T-helper 9 cell (primary cell): ENCODE measurements at places on chromosomes 12 and 14.
A peak's percentile ranks its signal among the peaks of the same experiment; 100 is the strongest.

- DNase-seq = no peak
Observed at GRCh38 chr14:68593806-68594536, 198.9 kb downstream of the ZFP36L1 start.

- no peak for DNase-seq
Observed at GRCh38 chr12:121953695-121954094, 35.3 kb downstream of the CFAP251 start.

GRCh38 chr14:53963320-53964227, 6.9 kb upstream of the BMP4 start:
- no peak for DNase-seq

DNA sequence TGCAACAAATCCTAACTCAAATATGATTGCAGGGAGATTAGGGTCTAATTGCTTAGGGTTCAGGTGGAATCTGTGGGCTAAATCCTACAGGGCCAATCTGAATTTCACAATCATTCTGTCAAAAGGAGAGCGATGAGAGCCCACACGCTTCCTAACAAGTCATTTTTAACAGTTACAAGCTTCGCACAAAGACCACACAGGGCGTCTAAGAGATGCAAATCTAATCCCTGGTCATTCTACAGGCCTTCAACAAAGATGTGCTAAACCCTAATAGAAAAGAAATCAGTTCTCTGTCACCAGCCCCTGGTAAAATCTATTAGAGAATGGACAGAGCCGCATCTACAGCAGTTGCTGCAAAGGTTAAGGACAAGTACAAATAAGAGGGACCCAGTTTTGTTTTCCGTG, 15.3 kb downstream of the NKX2-1 start:
- DNase-seq = no peak

GRCh38 chr12:124684971-124685688, 117.7 kb upstream of the NCOR2 start:
- DNase-seq = no peak

- DNase-seq = no peak
Observed at GRCh38 chr14:24425704-24426103, 3.8 kb downstream of the CBLN3 start.

- no peak for DNase-seq
Observed at GRCh38 chr14:71418532-71419245, 511.4 kb downstream of the PCNX1 start.

GRCh38 chr12:70271025-70271424, 27.8 kb downstream of the CNOT2 start:
- DNase-seq = no peak

DNA sequence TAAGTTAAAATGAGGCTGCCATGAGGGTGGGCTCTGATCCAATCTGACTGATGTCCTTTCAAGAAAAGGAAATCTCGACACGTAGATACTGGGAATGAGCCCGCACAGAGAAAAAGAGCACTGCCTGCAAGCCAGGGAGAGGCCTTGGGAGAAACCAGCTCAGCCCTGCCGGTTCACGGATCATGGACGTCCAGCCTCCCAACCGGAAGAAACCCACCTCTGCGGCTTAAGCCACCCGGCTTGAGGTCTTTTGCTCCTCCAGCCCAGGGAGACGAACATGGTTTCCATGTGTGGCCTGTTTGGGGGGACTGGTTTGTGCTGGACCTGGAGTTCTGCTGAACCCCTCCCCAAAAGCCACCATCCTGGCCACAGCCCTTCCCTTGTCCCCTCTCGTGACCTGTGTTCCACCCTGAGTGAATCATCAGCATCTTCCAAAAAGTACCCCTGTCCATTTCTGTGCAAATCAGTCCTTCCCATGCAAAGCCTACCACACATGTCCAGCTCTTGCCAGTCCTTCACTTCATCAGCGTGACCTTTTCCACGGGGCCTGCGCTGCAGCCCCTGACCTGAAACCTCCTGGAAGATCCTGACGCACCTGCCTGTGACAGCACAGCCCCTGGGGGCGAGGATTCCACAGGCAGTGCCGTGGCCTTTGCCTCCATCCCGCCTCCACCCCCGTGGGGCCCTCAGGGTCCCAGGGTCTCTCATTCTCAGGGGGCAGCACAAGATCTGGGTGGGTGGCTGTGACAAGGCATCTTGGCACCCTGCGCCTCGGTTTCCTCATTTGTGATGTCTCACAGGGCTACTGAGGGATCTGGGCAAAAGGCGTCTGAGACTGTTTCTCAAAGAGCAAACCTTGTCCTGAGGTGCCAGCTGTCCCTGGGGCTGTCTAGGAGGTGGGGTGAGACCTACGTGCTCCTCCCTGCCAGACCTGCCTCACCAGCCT, 51.6 kb upstream of the GPR68 start:
- DNase-seq = no peak

DNA sequence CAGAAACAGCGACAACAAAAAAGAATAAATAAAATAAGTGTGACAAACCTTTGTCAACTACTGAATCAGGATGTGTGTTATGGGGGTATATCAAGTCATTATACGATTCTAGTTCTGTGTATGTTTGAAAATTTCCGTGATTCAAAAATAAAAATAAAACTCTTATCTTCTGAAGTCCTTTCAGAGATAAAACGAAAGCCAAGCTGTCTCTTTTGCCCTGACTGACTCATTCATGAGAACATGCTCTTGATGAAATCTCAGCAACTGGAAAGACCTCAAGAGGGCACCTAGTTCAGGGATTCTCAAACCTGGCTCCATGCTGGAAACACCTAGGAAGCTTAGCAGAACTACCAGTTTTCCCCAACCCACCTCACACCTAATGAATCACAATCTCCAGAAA, 9.2 kb downstream of the FOXN3 start:
- no peak for DNase-seq

DNA sequence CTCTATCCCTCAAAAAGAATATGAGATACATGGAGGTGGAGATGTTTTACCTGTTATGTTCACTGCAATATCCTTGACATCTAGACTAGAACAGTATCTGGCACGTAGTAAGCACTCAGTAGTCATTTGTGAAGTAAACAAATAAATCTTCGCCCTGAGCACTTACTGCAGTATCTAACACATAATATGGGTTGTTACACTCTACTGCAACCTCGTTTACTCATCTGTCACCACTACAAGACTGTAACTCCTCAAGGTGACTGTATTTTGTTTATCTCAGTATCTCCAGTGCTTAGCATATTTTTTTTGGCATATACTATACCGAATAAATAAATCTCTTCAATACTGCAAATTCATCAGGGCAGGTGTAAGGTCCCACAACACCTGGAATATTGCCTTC, 66.1 kb downstream of the WASHC3 start:
- no peak for DNase-seq

- no peak for DNase-seq
Observed at GRCh38 chr14:48792376-48793024, 793.7 kb downstream of the RPS29 start.

- no peak for DNase-seq
Observed at GRCh38 chr12:123069436-123070266, 81.2 kb downstream of the PITPNM2 start.

GRCh38 chr12:47218191-47218654, 138.5 kb upstream of the AMIGO2 start:
- DNase-seq = no peak

DNA sequence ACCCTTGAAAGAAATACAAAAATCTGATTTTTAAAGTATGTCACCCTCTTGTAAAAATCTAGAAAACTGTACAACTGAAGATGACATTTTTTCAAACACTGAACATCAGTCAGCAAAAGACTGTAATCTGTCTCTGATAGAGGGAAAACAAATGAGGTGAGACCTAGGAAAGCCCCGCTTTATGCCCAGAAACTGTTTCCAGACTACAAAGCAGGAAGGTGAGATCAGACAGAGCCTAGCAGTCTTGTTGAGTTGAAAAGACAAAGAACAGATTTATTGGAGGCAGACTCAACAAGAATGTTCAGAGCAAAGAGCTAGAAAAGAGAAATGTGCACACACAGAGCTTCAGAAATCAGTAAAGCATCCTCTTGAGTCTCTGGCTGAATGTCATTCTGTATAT, 873.6 kb downstream of the LRFN5 start:
- DNase-seq = no peak

GRCh38 chr12:38151991-38152700, 164.4 kb upstream of the ALG10B start:
- DNase-seq = no peak

- no peak for DNase-seq
Observed at GRCh38 chr14:102282751-102283465, 22.1 kb downstream of the MOK start.

DNA sequence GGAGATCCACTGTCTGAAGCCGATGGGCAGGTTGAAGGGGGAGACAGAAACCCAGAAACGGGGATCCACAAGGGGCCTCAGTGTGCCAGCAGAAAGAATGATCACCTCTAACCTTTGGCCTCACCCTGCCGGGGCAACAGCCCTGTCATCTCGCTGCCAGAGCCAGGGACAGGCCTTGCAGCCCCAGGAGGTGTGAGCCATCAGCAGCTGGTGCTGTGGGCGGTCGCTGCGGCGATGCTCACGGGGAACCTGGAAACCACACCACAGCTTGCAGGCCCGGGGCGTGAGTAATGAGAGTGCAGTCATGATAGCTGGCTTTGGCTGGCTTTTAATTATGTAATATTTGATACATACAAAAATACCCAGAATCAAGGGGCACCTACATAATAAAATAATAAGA, 4.7 kb upstream of the TTC7B start:
- DNase-seq = peak; percentile 48

DNA sequence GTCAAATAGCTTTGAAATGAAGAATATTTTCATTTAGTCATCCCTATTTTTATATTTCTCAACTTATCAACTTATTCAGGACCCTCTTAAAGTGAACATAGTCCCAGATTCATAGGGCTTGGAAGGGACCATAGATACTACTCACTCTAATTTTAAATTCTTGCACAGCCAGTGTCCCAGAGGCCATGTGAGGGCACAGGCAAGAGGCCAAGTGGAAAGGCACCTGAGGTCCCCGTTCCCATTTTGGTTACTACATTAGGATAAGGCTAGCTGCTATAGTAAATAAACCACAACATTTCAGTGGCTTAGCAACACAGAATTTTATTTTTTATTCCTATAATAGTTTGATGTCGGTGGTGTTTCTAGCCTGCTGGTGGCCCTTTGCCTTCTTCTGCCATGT, 227.8 kb downstream of the SPTSSA start:
- DNase-seq = no peak

GRCh38 chr12:103715494-103715893, 125.5 kb downstream of the NT5DC3 start:
- DNase-seq = no peak

GRCh38 chr12:130128790-130129735, 33.2 kb upstream of the FZD10 start:
- DNase-seq = no peak

DNA sequence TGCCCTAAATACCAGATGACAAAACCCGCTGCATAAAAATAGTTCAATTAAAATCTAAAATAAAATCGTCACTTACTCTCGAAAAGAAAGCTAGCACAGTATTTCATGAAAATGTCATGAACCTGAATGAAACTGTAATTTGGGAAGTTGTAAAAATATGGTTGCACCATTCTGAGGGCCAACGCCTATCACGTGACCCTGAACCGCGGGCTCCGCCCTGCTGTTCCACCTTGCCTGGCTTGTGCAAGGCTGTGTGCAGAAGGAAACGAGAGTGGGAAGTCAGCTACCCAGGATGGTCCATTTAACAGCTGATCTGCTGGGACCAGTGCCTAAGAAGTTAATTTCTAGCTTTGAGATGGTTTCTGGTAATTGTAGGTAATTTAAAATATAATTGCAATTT, 91.7 kb upstream of the BMP4 start:
- DNase-seq = no peak

DNA sequence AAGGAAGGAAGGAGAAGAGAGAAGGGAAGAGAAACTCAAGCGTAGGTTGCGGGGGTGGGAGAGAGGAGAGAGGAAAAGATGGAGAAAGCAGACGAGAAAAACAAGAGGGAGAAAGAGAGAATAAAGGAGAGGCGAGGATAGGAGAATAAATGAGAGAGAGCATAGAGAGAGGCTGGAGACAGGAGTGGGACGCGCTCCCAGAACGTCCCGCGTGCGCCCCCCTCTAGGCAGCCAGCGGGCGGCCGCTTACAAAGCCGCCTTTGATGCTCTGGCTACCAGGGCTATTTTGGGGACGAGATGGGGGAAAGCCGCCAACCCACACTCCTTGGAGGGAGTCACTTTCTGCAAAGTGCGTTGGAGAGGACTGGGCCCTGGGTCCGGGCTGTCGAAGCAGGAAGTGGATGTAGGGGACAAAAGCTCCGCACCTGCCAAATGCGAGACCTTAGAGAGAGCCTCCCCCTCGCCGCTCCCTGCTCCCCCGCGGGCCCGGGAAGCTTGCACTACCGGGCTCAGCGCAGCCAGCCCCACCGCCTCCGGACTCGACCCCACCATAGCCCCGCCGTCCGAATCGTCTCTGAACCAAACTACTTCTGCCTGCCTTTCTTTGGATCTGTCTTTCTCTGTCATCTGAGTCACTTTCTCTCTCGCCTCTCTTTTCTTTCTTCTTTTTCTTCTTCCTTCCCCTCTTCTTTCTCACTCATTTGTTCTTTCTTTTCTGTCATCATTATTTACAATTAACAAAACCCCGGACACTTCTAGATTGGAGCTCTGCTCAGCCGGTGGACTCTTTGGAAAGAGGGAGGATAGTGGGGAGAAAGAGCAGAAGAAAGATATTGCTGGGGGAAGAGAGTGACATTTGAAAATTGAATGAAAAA, 8.0 kb downstream of the ASCL1 start:
- DNase-seq = no peak

DNA sequence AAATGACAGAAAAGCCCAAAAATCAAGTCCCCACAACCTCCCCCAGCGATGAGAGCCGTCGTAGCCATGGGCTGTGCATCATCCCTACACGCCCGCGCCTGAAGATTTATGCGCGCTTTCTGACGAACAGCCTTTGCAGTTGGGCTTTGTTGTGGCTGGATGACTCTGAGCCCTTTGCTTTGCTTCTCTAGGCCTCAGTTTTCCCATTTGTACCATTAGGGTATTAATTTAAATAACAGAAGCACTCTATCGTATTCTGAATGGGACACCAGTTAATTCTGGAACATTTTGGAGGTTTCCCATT, 24.2 kb downstream of the SFSWAP start:
- DNase-seq = no peak

GRCh38 chr14:96145116-96145864, 59.3 kb upstream of the BDKRB2 start:
- no peak for DNase-seq

DNA sequence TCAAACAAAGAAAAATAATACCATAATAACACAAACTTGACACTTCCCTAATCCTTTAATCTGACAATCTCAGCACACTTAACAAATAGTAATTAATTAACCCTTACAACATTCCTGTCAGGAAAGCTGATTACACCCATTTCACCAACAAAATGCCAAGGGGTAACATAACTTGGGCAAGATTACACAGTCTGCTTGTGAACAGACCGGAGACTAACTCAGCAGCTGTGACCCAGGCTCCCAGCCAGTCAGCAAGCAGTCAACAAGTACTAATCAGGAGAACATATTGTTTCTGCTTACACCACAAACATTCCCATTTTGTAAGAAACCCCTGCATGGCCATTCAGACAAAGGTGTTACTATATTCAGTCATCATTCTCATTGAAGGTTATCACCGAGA, 592.5 kb upstream of the FLRT2 start:
- DNase-seq = no peak

DNA sequence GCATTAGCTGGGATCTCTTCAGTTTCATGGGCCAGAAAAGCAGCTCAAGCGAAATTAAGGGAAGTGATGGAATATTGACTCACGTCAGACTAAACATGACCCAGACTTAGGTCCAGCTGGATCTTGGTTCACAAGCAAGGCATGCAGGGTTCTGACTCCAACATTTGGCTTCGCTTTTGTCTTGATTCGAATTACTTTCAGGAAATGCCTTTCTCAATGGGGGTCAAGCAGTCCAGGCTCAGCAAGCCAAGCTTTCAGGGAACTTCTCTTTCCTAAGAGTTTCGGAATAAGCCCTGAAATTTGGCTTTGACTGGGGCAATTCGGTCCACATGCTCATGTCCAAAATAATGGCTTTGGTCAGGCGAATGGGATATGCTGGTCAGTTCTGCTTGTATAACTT, 678.7 kb upstream of the TMEM132C start:
- no peak for DNase-seq
